ENCODE measurements at places on chromosomes 1 and 21. TPM values are rescaled to one million over a fixed set of nuclear protein-coding genes. Genes with fewer than 3 reads are reported as not detected.

KRTAP19-1 gene
- not detected for total RNA-seq

TAS1R3 gene
- total RNA-seq: 0.07 TPM

CLDN19 gene
- not detected for total RNA-seq

ETV3L gene
- not detected for total RNA-seq

NOS1AP gene
- 0.43 TPM for total RNA-seq

TYW3 gene
- 17.8 TPM for total RNA-seq

MAP3K21 gene
- 12.0 TPM for total RNA-seq

IFNLR1 gene
- 1.6 TPM for total RNA-seq

ATAD3C gene
- not detected for total RNA-seq

ADGRL2 gene
- 12.2 TPM for total RNA-seq
